Inflammatory macrophage treated with lipopolysaccharide for 1 hour (primary cell): ENCODE measurements at places on chromosomes 4 and X.

DNA sequence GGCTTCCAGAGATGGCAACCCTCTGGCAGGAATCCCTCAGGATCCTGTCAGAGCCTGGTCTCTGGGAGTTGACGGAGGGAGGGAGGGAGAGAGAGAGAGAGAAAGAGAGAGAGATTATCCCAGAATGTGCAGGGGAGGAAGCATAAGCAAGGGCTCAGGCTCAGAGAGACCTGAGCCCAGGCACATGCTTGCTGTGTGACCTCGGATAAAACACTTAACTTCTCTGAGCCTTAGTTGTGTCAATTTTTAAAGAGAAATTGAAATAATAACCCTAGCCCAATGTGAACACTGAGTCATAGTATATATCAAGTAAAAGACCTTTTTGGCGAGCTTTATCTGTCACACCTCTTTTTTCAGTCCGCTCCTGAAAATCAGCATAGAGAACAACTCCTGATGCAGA, 473 bp upstream of the USP51 start:
- no peak for DNase-seq

- DNase-seq: peak; percentile 73
Observed at GRCh38 chr4:99857307-99857706, 36.9 kb downstream of the LAMTOR3 start.

DNA sequence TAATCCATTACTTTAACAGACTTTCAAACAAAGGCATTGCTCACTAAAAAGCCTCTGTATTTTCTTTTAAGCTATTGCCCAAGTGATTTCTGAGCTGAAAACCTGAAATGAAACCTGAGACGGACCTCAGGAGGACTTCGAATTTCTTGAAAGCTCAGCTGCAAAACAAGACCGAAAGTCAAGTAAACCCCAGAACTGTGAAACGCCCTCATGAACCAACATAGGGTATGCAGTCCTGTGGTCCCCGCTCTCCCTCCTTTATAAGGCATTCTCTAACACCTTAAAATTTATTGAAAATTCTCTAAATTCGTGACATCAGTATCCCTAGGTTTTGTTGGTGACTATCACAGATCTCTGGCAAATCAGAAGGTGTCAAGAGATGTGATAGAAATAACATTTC, 91.8 kb downstream of the SHISA3 start:
- no peak for DNase-seq

- DNase-seq: no peak
Observed at GRCh38 chr4:3269991-3270611, 21.1 kb downstream of the MSANTD1 start.

- DNase-seq: no peak
Observed at GRCh38 chrX:151982222-151982621, 7.7 kb upstream of the GABRE start.

GRCh38 chr4:161238033-161238432, 925.8 kb downstream of the FSTL5 start:
- DNase-seq: no peak

- no peak for DNase-seq
Observed at GRCh38 chrX:57282568-57282967, 3.9 kb upstream of the FAAH2 start.

- DNase-seq: no peak
Observed at GRCh38 chr4:27861802-27862201, 1001.2 kb downstream of the STIM2 start.

GRCh38 chrX:45329217-45329616, 128.5 kb upstream of the DIPK2B start:
- no peak for DNase-seq

DNA sequence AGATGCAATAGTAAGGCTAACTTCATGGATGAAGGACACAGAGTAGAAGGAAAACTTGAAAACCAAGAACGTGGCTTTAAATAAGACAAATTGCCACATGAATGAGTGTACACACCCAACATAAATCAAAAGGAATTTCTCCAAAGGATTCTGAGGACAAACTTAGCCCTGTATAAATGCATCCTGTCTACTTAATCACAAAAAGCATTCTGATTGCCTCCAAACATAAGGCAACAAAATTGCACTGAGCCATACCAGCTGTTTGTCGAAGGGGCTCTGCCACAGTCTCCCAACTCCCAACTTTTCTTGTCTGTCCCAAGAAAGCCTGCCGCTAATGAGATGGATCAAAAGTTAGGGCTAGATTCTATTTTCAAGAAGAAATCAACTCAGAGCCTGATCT, 194.3 kb downstream of the SOWAHB start:
- DNase-seq: no peak

DNA sequence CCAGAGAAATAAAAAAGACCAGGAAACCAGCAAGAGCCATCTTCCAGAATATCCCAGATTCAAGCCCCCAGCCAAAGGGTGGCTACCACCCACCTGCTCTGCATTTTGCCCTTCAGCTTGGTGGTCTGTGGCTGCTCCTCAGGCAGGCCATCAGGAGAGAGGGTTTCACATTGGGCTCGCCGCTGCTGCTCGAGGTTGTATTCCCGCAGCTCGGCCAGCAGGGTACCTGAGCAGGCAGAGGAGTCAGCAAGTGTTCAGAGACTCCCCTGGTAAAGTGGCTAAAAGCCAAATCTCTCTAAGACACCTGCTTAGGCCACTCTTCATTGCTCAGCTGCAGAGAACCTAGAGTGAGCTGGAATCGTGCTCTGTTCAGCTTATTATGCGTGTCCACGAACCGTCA, 110.8 kb upstream of the HSD17B10 start:
- no peak for DNase-seq

DNA sequence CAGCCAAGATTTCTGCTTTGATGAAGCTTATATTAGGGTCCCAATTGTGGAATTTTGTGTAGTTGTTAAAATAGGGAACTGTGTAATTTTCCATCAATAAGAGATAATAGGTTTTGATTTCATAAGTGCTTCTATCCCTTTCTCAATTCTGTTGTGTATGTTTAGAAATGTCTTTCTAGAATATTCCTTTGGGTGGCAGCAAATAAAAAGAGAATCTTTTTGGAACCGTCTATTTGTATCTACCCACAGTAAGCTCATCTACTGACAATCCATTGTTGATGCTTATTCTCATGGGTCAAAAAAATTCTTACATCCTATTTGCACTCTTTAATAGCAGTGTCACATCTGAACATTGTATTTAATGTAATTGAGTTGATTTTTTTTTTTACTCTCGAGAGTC, 61.7 kb downstream of the TMA16 start:
- DNase-seq: peak; percentile 63

DNA sequence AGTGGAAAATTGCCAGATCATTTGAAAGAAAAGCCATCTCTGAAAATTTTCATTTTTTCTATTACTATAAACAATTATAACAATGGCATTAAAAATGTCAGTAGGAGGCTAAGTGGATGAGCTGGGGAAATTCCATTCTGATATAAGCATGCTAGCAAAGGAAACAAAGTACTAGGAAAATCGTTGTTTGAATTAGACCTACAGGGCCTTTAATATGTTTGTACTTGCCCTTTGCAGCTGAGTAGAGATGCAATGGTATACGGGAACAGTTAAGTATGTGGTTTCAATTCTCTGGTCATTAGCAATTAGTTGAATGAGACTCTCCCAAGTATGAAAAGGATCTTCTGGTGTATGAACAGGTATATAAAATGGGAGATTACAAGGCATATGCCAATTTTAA, 452.2 kb downstream of the PCDH11X start:
- no peak for DNase-seq

- DNase-seq: peak; percentile 95
Observed at GRCh38 chrX:53422086-53422860, at the start of gene SMC1A. Gene SMC1A, minus strand, starts transcription at chrX:53422654. Its CDS starts 54 bp downstream, at chrX:53422600.

DNA sequence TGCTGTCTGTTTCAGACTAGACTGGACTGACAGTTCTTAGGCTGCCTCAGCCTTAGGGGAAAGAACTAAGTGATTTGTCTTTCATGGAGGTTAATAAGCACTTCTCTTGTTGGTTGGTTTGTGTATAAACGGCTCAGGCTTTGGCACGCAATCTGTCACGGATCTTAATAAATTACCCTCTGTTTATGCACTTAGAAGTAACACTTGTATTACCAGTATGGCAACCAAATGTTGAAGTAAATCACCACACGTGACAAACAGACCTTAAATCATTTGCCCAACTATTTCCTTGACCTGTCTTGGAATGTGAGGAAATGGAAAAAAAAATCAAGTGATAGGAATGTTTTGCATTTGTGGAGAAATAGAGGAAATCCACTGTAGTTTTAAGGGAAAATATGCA, 69.9 kb downstream of the TEX13A start:
- DNase-seq: no peak

GRCh38 chr4:94536049-94536448, 84.3 kb downstream of the PDLIM5 start:
- no peak for DNase-seq

GRCh38 chrX:40076750-40077575, 20.8 kb downstream of the BCOR start:
- DNase-seq: no peak

- no peak for DNase-seq
Observed at GRCh38 chrX:69556060-69557011, 52.2 kb downstream of the NALF2 start.

DNA sequence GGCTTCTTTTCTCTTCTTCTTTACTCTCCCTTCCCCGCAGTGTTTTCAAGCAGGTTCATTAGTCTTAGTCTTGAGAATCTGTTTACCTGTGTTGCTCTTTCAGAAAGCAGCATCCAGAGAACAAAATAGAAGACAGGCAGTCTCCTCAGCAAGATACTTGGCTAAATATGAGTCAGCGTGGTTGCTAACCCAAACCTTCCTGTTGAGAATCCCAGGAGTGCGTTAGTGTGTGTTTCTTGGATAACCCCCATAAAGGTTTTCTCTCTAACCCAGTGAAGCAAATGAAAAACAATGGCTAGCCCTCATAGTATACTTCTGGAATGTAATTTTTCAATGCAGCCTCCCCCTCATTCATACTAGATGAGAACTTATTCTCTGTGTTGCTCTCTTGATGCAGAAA, 41.1 kb downstream of the BMPR1B start:
- no peak for DNase-seq

- no peak for DNase-seq
Observed at GRCh38 chrX:50072110-50072509, 128.7 kb downstream of the AKAP4 start.

- no peak for DNase-seq
Observed at GRCh38 chrX:10630320-10630719, 9.9 kb upstream of the MID1 start.

DNA sequence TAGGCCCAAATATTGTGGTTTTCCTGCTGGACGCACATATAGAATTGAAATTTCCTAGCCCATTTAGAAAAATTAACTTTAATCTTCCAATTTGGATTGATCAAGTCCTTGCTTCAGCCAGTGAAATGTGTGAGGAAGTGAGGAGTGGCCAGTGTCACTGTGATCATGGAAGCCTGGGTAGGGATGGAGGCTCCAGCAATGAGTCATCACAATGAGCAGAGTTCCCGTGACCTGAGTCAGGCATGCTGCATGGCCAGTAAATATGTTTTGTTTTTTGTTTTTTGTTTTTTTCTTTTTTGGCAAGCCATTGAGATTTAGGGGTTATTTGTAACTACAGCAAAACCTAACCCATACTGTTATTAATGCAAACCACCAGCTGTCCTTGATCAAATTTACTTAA, 52.1 kb downstream of the IDS start:
- no peak for DNase-seq

- DNase-seq: no peak
Observed at GRCh38 chr4:76680952-76681351, 217.0 kb downstream of the SOWAHB start.

DNA sequence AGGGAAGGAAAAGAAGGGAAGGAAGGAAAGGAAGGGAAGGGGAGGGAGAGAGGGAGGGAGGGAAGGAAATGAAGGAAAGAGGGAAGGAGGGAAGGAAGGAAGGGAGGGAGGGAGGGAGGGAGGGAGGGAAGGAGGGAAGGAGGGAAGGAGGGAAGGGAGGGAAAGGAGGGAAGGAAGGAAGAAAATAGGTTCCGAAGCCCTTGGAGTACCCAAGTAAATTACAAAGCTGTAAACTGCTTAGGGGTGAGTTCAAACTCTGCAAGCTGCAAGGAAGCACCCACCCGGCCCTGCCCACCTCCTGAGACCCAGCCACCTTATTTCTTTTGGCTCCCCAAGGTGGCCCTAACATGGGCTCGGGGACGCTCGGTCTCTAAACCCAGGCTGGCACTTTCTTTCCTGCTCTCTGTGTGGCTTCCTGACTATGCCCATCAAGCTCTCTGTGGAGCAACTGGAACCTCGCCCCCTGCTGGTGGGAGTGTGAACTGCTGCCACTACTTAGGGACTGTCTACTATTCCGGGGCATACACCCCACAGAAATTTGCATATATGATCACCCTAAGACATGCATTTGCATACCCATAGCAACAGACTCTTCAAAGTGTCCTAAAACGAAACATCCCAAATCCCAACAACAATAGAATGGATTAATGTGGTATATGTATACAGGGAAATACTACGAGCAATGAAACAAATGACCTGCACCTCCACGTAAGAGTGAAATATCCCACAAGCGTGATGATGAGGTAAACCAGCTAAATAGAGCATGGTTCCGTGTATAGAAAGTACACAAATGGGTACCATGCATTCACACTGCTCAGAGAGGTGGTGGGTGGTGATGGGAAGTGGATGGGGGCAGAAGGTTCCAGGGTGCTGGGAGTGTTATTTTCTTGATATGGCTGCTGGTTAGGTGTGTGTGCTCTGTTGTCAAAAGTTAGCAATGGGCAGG, 151.7 kb upstream of the TBL1X start:
- peak; percentile 40 for DNase-seq

GRCh38 chrX:49858341-49858740, 20.9 kb upstream of the USP27X start:
- DNase-seq: no peak

- peak; percentile 19 for DNase-seq
Observed at GRCh38 chr4:94127707-94128328, 79.8 kb upstream of the SMARCAD1 start.

DNA sequence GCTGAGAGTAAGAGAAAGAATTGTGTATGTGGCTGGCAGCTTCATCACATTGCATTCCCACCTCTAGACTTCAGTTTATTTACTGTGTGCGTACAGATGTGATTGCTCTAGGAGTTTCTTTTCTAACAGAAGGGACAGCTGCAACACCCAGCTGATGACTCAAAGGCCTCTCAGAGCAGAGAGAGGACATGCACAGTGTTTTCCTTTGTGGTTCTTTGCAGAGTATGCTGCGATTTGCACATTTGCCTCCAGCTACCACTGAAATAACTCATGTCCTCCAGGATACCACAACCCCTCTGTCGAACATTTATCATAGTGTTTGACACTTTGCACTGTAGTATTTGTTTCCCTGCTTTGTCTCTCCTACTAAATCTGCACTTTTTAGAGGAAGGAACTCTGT, 294.1 kb downstream of the STIM2 start:
- no peak for DNase-seq

- DNase-seq: no peak
Observed at GRCh38 chrX:101136235-101136634, 38.2 kb downstream of the CENPI start.

DNA sequence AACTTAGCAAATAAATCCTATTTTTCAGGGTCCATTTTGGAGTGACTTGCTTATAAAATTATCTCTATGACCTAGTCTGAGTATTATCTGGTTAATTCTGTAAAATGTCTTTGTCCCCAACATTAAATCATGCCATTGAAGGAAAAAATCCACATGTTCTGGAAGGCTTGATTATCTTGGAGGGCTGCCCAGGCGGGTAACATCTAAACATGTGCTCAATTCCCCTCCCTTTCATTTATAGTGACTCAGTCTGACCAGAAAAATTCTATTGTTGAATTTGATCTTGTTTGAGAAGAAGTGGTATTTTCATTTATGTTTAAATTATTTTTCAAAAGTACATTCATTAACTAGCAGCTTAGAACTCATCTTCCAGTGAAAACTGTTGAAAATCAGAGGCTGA, 55.4 kb upstream of the SLC10A7 start:
- no peak for DNase-seq
